ENCODE measurements at places on chromosomes 3 and 15. TPM values are rescaled to one million over a fixed set of nuclear protein-coding genes. Genes with fewer than 3 reads are reported as not detected.

GRCh38 chr15:67176195-67176971 lies 78.1 kb downstream of the AAGAB start:
- peaks cover 29% of the 10 kb centered on the region for H3K36me3 ChIP-seq
- H3K27ac ChIP-seq: peak overlapping the region; percentile 94
- no peak overlapping the region for H3K4me3 ChIP-seq
- H3K27me3 ChIP-seq: no peaks in the 10 kb centered on the region

DNA sequence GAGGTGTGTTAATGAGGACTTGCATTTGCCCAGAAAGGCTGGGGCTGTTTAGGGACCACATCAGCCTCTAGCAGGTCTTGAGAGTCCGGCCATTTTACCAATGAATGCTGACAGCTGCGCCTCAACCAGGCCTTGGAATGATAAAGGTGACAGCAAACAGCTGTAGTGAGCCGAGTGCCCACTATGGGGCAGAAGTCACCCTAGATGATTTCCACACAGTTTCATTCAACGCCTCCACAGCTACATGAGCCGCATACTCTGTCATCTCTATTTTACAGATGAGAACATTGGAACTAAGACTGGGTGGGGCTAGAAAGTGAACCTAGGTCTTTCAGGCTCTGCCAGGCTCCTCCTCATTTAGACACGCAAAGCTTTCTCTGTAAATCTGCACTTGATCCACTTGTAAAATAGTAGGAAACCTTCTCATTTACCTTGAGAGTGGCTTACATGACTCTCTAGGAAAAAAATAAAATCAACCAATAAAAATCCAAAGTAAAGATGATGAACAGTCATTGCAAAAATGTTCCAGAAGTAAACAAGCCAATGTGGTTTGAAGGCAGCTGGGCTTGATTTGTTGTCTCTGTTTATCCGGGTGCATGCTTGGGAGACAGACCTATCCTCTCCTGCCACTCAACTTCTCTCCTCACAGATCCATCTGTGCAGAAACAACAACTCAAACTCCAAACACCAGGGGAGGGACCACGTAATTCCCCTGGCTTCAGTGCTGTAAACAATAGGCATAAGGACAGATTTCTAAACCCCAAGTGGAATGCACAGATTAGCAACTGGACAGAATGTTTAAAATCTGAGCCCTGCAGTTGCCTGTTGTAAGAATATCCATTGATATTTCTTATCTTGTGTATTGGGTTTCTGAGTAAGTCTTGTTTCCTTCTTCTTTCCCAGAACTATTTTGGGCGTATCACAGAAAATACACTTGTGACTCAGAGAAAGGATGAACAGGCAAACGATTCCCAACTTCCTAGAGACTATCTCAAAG lies 31.5 kb upstream of the LDHAL6B start:
- peak overlapping the region; percentile 94 for H3K27ac ChIP-seq
- H3K36me3 ChIP-seq: peaks cover 13% of the 10 kb centered on the region
- H3K4me3 ChIP-seq: no peak overlapping the region
- H3K27me3 ChIP-seq: no peaks in the 10 kb centered on the region
- peaks cover 60% of the 10 kb centered on the region for H3K4me1 ChIP-seq
- DNase-seq: peak; percentile 66

DNA sequence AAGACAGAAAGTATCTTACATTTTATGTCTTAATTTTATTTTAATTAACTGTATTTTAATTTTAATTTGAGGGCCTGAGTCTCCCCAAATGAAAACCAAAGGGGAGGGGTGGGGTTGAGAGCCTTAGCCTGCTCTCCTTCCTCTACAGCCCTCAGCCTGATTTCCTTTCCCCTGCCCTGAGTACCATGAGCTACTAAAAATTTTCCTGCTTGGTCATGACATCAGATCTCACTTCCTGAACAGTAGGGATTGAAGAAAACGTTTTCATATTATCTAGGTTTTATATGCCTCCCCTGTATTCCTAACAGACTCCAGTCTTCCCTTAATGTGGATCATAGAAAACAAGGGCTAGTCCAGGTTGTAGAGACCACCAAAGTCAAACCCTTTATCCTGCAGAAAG lies 133.9 kb downstream of the MYLK start:
- H3K27me3 ChIP-seq: no peaks in the 10 kb centered on the region
- H3K4me1 ChIP-seq: no peaks in the 10 kb centered on the region
- no peak overlapping the region for H3K4me3 ChIP-seq
- DNase-seq: no peak

DNA sequence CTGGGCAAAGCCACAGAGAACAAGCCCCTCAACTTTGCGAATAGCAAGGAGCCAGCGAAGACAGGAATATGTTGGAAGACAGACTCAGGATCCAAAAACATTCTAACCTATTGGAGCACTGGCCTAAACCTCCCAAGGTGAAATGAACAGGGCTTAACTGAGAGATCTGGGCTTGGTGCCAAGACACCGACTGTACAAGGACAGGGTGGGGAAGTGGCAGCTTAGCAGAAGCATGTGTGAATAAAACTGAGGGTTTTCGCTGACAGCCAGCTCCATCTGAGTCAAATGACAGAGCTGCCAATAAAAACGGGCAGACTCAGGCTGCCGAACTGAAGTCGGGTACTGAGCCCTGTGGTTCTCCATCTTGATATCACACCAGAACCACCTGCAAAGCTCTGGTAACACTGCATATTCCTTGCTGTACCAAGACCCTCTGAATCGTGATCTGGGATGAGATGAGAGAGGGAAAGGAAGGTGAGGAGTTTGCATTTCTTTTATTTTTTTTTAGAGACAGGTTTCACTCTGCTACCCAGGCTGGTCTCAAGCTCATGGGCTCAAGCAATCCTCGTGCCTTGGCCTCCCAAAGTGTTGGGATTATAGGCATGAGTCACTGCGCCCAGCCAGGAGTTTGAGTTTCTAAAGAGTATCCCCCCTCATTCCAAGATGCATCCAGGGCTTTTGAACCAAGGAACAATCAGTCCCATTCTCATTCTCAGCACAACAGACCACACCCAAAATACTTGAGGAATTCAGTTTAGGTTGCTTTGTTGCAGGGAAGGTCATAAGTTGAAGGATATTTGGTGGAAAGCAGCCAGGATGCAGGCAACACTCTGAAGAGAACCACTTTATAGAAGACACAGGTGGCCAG lies 6.0 kb upstream of the PLCB2 start:
- H3K27ac ChIP-seq: no peak overlapping the region
- no peak overlapping the region for H3K4me3 ChIP-seq
- peaks cover 4% of the 10 kb centered on the region for H3K27me3 ChIP-seq
- no peaks in the 10 kb centered on the region for H3K36me3 ChIP-seq
- H3K4me1 ChIP-seq: peaks cover 28% of the 10 kb centered on the region

DNA sequence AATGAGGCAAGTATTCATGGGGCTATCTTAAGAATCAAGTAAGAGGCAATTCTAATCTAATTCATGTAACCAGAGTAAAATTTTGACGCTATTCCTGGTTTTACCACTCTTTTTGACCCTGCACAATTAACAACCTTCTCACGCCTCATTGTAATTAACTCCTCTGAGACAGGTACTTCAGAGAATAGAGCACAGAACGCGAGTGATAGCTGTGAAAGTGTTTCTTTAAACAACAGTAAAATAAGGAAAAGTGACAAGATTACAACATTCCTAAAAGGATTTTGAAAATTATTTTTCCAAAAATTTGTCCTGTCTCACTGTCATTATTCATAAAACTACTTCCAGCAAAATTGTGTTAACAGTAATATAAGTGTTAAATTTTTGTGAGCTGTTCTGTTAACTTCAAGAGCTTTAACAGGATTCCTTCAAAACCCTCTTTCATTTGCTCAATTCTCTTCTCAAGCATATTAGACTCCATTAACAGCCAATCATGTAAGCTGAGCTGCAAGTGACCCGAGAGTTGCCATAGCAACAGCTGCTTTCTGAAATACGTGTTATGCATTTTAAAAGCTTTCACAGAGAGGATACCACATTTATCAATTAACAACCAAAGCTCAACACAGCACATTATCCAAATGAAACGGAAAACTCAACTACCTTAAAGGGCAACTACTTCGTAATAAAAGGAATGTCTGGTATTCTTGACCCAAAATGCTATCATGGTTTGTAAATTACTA lies 93.1 kb downstream of the STAG1 start:
- H3K4me3 ChIP-seq: no peak overlapping the region
- no peak overlapping the region for H3K27ac ChIP-seq
- no peaks in the 10 kb centered on the region for H3K4me1 ChIP-seq
- no peak for DNase-seq

GRCh38 chr3:127147291-127147885 lies 45.5 kb upstream of the PRR23E start:
- H3K36me3 ChIP-seq: no peaks in the 10 kb centered on the region
- no peak for DNase-seq
- H3K27ac ChIP-seq: no peak overlapping the region
- H3K4me1 ChIP-seq: no peaks in the 10 kb centered on the region

- H3K27ac ChIP-seq: no peak overlapping the region
- H3K36me3 ChIP-seq: no peaks in the 10 kb centered on the region
- H3K27me3 ChIP-seq: no peaks in the 10 kb centered on the region
- H3K4me3 ChIP-seq: no peak overlapping the region
- H3K4me1 ChIP-seq: no peaks in the 10 kb centered on the region
Measured at GRCh38 chr3:178826435-178827123, 245.0 kb downstream of the ZMAT3 start.

- DNase-seq: no peak
- H3K4me1 ChIP-seq: no peaks in the 10 kb centered on the region
- H3K36me3 ChIP-seq: no peaks in the 10 kb centered on the region
- no peak overlapping the region for H3K4me3 ChIP-seq
- H3K27me3 ChIP-seq: no peaks in the 10 kb centered on the region
- no peak overlapping the region for H3K27ac ChIP-seq
Measured at GRCh38 chr3:164208821-164209220, 869.5 kb downstream of the SI start.

DNA sequence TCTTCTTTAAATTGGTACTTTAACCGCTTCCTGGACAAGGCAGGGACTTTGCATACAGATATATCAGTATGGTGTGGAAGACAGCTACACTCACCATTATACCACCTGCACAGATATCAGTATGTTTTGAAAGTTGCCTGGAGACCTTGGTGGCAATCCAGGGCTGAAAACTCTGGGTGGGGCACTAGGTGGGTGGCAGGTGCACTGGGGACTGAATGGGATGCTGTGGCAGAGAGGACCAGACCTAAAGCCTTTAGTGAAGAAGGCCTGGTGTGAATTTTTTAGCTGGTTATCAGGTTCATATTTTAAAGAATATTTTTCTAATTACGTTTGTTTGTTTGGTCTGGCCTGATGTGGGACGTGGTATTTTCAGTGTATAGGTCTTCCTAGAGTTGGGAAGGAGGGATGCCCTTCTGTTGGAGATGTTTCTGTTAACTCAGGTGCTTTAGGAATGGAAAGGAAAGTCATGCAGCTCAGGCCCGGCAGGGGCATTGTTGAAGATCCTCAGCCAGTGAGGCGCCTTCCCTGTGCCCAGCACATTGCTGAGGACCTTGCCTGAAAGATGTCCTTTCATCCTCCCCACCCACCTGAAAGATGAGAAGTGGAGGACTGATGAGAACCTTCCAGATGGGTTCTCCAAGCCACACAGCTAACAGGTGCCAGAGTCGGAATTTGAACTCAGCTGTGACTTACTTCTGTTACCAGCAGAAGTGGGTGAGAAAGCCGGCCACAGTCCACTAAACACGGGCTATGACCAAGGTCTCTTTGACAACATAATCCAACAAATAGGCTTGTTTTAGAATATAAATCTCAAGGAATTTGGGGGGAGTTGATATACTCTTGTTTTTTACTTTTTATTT lies 77.3 kb downstream of the APBA2 start:
- DNase-seq: no peak
- H3K36me3 ChIP-seq: no peaks in the 10 kb centered on the region
- H3K4me3 ChIP-seq: no peak overlapping the region
- H3K27ac ChIP-seq: no peak overlapping the region

DNA sequence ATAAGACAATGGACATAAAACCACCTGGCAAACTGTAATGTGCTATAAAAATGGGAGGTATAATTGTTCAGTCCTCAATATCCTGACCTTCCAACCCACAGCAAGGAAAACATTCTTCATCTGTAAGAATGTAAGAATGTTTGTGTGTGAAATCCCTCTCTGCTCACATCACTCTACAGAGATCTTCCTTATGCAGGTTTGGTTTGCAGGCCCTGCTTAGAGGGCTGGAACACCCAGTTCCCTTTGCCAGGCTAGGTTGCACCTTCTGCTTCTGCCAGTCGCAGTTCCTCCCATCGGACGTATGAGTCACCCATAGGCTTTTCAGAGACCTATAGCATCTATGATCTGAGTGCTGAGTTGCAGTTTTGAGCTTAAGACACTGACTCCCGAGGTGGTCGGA lies 24.1 kb upstream of the MINAR1 start:
- no peak overlapping the region for H3K4me3 ChIP-seq
- H3K27me3 ChIP-seq: no peaks in the 10 kb centered on the region
- H3K4me1 ChIP-seq: no peaks in the 10 kb centered on the region
- no peak overlapping the region for H3K27ac ChIP-seq
- H3K36me3 ChIP-seq: no peaks in the 10 kb centered on the region

DNA sequence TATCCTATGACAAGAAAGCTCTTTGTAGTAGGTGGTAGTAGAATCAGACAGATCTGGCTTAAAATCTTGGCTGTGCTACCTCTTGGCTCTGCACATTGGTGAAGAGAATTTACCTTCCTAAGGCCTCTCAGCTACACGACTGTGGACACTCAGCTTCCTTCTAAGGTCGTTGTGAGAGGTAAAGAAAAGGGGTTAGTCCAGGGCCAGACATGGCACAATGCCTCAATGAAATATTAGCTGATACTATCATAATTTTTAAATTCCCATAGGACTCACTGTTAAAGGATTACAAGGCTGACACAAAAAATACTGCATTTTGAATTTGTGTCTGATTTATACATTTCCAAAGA lies 80.4 kb downstream of the IGF1R start:
- no peak for DNase-seq
- H3K27ac ChIP-seq: no peak overlapping the region
- no peaks in the 10 kb centered on the region for H3K27me3 ChIP-seq

GRCh38 chr3:146640955-146641867 lies 36.1 kb upstream of the PLSCR5 start:
- no peaks in the 10 kb centered on the region for H3K27me3 ChIP-seq
- no peak overlapping the region for H3K4me3 ChIP-seq
- DNase-seq: peak; percentile 8

- H3K27ac ChIP-seq: no peak overlapping the region
- DNase-seq: no peak
- no peaks in the 10 kb centered on the region for H3K27me3 ChIP-seq
- no peaks in the 10 kb centered on the region for H3K4me1 ChIP-seq
- peaks cover 23% of the 10 kb centered on the region for H3K36me3 ChIP-seq
Measured at GRCh38 chr3:123941121-123941520, 19.9 kb downstream of the CCDC14 start.

GRCh38 chr15:85284497-85284896 lies 95.9 kb upstream of the AKAP13 start:
- no peak for DNase-seq
- no peak overlapping the region for H3K27ac ChIP-seq
- no peaks in the 10 kb centered on the region for H3K36me3 ChIP-seq
- no peaks in the 10 kb centered on the region for H3K27me3 ChIP-seq
- H3K4me3 ChIP-seq: no peak overlapping the region

IL17RE gene
- polyA plus RNA-seq: 0.60 TPM

LRRIQ4 gene
- not detected for polyA plus RNA-seq

CPLX3 gene
- polyA plus RNA-seq: 0.09 TPM

CILP gene
- not detected for polyA plus RNA-seq

RBP2 gene
- polyA plus RNA-seq: not detected

HESX1 gene
- polyA plus RNA-seq: 0.46 TPM

LRRC15 gene
- not detected for polyA plus RNA-seq

RAF1 gene
- 181 TPM for polyA plus RNA-seq

GREM1 gene
- not detected for polyA plus RNA-seq

Data from CD14-positive monocyte (primary cell).